ENCODE measurements at places on chromosomes 2 and 18.

DNA sequence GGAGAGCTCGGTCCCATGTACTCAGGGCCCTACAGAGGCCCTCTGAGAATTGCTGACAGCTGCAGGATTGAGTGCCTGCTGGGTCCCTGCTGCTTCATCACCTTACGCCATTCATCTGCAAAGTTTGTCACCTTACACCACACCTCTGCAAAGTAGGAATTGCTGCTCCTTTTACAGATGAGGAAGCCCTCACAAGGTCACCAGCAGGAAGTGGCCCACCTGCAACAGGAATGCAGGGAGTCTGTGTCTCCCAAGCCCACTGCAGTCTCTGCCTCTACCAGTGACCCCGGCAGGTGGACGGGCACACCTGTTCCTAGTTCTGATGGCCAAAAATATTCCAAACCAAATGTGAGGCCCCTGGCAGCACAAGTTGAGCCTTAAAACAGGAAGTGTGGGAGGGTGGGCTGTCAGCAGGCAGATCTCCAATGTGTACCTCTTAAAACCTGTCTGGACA is 441.4 kb downstream of the NBAS start:
- no peak overlapping the region for H3K4me3 ChIP-seq
- H3K36me3 ChIP-seq, result no peaks in the 10 kb centered on the region
- DNase-seq, result no peak

DNA sequence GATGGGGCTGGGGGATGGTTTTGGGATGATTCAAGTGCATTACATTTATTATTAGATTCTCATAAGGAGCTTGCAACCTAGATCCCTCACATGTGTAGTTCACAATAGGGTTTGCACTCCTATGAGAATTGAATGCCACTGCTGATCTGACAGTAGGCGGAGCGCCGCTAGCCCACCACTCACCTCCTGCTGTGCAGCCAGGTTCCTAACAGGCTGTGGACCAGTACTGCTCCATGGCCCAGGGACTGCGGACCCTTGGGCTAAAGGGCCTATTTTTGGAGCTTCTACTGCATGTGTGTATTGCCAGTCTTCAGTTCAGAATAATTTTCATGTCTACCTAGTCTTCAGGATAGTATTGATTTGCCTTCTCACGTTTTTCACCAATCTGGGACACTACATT is 165.3 kb upstream of the TWIST2 start:
- DNase-seq, result no peak
- H3K27ac ChIP-seq, result no peak overlapping the region
- H3K4me1 ChIP-seq, result no peaks in the 10 kb centered on the region
- no peak overlapping the region for H3K4me3 ChIP-seq
- H3K27me3 ChIP-seq, result peaks cover 89% of the 10 kb centered on the region

GRCh38 chr18:61681065-61681464 is 211.7 kb downstream of the RNF152 start:
- no peak overlapping the region for H3K4me3 ChIP-seq
- peaks cover 4% of the 10 kb centered on the region for H3K36me3 ChIP-seq
- no peaks in the 10 kb centered on the region for H3K4me1 ChIP-seq
- H3K27ac ChIP-seq, result no peak overlapping the region
- no peaks in the 10 kb centered on the region for H3K27me3 ChIP-seq

DNA sequence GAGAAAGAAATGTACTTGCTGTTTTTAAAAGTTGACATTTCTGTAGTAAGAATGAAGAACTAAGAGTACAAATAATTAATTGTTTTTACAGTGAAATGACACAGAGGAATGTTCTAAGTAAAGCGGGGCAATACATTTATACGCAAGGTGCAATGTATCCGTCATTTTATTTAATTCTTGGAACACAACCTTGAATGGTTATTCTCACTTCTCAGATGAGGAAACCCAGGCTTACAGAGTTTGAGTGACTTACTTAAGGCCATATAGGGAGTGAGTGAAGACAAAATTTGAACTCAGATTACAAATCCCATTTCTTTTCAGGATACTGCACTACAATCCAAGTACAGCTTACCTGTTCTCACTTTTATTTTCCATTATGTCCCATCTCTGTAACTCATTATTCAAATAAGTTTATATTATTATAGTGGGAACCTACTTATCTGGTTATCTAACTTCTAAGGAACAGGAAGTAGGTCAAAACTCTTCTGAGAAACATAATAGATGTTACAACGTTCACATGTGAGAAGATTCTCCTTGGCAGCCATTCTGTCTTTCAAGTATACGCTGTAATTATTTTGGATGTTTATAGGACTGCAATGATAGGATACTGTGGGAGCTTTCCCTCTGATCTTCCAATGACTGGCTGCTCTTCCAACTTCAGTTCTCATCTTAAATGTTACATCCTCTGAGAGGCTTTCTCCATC is 12.3 kb upstream of the STK17B start:
- no peak for DNase-seq
- H3K27ac ChIP-seq, result peak overlapping the region; percentile 95
- peaks cover 11% of the 10 kb centered on the region for H3K36me3 ChIP-seq
- peak overlapping the region; percentile 47 for H3K4me3 ChIP-seq
- H3K4me1 ChIP-seq, result peaks cover 54% of the 10 kb centered on the region
- no peaks in the 10 kb centered on the region for H3K27me3 ChIP-seq

- H3K4me1 ChIP-seq, result peaks cover 58% of the 10 kb centered on the region
- no peak overlapping the region for H3K27ac ChIP-seq
- no peak for DNase-seq
- H3K4me3 ChIP-seq, result peak overlapping the region; percentile 49
- H3K27me3 ChIP-seq, result no peaks in the 10 kb centered on the region
These were observed 20.1 kb upstream of the SLC20A1 start for GRCh38 chr2:112625474-112626114.

DNA sequence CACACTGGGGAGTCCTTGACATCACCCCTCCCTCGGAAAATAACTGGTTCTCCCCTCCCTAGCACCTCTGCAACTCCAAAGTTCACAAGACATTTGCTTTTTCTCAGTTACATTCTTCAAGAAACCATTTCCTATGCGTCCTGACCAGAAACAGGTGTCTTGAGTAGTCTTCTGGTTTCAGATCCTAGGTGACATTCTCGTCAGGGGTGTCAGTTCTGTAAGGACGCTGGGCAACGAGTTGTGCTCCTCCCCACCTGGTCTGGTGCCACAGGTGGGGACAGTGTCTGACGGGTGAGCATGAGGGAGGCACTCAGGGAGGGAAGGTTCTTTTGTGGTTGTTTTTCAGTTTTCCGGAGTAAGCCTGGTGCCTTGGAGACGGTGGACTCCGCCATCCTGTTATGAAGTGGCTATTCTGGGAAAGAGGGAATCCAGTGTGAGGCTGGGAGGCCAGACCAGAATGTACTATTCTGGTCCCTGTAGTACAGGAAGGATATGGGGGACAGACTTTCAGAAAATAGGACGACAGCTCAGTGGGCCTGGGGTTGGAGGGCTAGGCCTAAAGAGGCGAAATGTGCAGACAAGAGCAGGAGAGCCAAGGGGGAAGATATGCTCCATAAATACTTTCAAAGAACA is 50.6 kb downstream of the EPAS1 start:
- H3K27me3 ChIP-seq, result no peaks in the 10 kb centered on the region
- no peak for DNase-seq
- peaks cover 33% of the 10 kb centered on the region for H3K4me1 ChIP-seq
- no peak overlapping the region for H3K27ac ChIP-seq
- H3K36me3 ChIP-seq, result peaks cover 2% of the 10 kb centered on the region

- DNase-seq, result no peak
- H3K27me3 ChIP-seq, result peaks cover 15% of the 10 kb centered on the region
- H3K4me3 ChIP-seq, result no peak overlapping the region
These were observed 33.6 kb downstream of the KIF1A start for GRCh38 chr2:240786355-240786841.

DNA sequence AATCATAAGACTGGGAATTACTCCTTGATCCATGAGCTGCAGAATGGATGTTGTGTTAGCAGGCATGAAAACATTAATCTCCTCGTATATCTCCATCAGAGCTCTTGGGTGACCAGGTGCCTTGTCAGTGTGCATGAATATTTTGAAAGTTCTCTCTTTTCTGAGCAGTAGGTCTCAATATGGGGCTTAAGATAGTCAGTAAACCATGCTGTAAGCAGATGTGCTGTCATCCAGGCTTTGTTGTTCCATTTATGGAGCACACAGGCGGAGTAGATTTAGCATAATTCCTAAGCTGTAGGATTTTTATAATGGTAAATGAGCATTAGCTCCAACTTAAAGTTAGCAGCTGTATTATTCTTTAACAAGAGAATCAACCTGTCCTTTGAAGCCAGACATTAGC is 160.3 kb downstream of the MYO1B start:
- peaks cover 5% of the 10 kb centered on the region for H3K27me3 ChIP-seq
- no peak for DNase-seq
- H3K27ac ChIP-seq, result no peak overlapping the region
